HL-60 (cell line): ENCODE measurements at places on chromosomes 6 and 20.

DNA sequence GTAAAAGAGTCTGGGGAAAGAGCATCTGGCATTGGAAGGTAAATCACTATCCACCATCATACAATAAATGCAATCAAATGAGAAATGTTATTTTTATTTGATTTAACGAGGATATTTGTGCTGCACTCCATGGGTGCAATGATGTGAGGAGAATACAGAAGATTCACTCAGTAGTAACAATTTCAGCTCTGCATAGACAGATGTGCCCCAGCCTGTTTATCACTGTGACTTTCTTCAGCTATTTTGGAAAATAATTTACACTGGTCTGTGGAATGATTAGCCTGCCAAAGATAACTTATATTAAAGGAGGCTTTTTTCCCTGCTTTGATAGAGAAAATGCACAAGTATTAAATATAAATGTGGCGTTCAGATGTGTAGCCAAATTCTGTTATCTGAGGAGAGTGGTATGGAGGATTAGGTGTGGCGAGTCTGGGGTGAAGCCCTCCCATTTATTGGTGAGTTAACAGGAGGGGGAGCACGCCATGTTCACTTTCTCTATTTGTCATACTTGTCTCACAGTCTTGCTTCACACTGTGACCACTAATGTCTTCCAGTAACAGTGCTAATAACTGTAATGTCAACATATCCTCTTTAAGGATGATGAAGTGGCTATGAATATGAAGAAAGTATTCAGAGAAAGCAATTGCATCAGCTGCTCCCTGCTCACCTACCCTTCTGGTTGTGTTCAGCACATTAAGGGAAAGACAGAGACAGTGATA lies 645.6 kb downstream of the MMUT start:
- DNase-seq = no peak

GRCh38 chr6:45676380-45676779 lies 298.6 kb upstream of the SUPT3H start:
- no peak for DNase-seq

- DNase-seq = no peak
These were observed 35.5 kb downstream of the DHX35 start for GRCh38 chr20:38997622-38998021.

- no peak for DNase-seq
These were observed 3.7 kb downstream of the TGM2 start for GRCh38 chr20:38161412-38161774.

DNA sequence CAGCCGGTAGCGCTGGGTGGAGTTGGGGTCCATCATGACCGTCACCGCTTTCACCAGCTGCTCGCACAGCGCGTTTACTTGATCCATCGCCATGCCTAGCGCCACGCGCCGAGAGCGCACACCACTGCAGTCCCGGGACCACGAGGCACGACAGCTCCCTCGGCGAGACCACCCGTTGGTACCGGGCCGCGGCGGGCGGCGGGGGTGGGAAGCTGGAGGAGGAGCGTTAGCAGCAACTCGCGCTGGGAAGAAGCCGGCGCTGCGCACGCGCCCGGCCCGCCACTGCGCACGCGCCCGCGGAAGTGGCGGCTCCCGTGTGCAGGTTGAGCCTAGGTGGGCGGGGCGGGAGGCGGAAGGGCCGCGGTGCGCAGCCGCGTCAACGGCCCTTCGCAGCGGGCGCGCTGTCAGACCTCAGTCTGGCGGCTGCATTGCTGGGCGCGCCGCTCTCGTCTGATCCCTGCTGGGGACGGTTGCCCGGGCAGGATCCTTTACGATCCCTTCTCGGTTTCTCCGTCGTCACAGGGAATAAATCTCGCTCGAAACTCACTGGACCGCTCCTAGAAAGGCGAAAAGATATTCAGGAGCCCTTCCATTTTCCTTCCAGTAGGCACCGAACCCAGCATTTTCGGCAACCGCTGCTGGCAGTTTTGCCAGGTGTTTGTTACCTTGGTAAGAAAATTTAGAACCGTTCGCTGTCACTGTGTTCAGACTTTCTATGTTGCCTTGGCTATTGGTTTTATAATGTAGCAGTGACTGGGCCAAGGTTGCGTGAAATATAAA lies at the start of the genes POLH and XPO5:
POLH (plus strand) TSS at position 414 of the 780 bp plus-strand sequence. CDS start 6,135 bp downstream, outside the sequence.
XPO5 (minus strand) TSS at position 267 of the 780 bp plus-strand sequence; CDS start at position 93, 174 bp downstream.
- DNase-seq = peak; percentile 89

DNA sequence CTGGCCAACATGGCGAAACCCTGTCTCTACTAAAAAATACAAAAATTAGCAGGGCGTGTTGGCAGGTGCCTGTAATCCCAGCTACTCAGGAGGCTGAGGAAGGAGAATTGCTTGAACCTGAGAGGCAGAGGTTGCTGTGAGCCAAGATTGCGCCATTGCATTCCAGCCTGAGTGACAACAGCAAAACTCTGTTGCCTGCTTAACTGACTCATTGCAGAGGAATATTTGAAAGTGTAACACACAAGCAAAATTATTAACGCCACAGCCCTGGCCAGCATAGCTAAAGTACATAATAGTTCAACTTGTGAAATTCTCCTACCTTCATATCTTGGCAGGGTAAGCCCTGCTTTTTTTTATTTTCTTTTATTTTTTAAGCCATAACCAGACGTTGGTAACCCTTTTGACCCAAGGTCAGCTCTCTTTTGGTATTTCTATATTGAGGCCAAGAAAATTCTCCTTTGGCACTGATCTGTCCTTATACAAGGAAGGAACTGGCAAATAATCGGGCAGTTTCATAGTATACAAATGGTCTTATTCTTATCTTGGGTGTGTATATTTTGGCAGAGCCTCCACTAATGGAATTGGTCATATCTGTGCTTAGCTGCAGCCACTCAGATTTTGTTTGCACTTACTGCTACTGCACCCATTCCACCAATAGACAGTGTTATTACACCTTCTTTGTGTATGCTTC lies 4.0 kb upstream of the ADGRF5 start:
- no peak for DNase-seq

DNA sequence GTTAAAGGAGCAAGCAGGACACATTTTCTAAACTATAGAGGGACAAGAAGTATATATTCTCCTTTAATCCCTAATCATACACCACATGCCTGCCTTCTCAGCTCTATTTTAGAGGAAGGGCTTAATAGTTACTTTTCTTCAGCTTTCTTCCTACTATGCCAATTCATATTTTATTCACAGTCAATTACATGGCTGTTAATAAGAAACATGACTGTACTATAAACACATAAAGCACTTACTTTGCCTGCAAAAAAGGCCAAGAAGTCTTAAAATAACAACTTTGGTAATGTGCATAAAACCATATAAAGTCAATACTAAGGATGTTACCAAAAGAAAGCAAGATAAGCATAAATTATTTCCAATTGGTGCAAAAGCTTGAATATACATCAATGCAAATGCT lies 6.4 kb downstream of the KIAA0408 start:
- DNase-seq = no peak

- no peak for DNase-seq
These were observed 44.1 kb downstream of the CFAP61 start for GRCh38 chr20:20096421-20096820.

DNA sequence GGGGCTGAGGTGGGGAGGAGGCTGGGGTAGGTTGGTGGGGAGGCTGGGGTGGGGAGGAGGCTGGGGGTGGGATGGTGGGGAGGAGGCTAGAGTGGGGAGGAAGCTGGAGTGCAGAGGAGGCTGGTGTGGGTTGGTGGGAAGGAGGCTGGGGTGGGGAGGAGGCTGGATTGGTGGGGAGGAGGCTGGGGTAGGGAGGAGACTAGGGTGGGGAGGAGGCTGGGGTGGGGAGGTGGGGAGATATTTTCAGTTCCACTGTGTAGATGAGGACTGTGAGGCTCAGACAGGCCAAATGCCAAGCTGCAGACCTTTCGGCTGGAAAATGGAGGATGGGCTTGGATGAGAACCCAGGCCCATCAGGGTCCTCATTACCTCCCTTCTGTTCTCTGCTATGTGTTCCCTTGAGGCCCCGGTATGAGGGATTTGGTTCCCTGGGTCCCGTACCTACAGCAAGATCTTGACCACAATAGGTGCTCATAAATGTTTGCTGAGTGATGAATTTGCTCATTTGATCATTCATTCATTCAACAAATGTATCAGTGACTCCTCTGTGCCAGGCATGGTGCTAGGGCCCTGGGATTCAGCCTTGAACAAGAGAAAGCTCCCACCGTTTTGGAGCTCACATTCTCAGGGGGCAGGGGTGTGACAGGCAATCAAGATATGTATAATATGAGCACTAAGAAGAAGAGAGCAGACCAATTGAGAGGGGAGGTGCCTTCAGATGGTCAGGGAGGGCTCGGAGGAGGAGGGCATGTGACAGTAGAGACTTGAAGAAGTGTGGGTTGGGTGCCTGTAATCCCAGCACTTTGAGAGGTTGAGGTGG lies 36.1 kb upstream of the NOL4L start:
- DNase-seq = no peak

DNA sequence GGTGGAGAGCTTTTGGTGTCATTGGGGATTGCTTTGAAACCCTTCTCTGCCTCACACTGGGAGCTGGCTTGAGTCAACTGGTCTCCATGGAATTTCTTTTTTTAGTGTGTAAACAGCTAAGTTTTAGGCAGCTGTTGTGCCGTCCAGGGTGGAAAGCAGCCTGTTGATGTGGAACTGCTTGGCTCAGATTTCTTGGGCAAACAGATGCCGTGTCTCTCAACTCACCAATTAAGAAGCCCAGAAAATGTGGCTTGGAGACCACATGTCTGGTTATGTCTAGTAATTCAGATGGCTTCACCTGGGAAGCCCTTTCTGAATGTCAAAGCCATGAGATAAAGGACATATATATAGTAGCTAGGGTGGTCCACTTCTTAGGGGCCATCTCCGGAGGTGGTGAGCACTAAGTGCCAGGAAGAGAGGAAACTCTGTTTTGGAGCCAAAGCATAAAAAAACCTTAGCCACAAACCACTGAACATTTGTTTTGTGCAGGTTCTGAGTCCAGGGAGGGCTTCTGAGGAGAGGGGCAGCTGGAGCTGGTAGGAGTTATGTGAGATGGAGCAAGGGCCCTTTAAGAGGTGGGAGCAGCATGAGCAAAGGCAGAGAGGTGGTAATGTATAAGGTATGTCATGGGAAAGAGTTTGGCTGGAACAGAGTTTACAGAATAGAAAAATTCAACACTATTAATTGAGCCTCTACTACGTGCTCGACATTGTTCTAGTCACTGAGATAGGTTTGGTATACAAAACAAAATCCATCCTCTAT lies 31.2 kb downstream of the SRSF3 start:
- no peak for DNase-seq

DNA sequence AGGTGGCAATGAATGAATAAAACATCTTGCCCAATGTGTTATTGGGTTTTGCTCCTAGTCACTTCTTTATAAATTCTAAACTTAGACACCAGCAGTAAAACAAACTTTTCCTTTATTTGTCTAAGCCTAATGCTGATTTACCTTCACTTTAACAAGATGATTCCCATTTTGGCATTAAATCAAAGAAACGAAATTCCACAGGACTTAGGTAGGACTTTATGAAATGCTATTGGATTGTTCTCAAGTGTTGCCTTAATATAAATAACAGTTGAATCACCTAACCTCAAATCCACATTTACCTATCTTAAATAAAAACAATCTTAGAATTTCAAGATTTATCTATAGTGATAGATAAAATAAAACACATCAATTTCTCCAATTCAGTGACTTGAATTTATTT lies 831.8 kb downstream of the EPHA7 start:
- no peak for DNase-seq

DNA sequence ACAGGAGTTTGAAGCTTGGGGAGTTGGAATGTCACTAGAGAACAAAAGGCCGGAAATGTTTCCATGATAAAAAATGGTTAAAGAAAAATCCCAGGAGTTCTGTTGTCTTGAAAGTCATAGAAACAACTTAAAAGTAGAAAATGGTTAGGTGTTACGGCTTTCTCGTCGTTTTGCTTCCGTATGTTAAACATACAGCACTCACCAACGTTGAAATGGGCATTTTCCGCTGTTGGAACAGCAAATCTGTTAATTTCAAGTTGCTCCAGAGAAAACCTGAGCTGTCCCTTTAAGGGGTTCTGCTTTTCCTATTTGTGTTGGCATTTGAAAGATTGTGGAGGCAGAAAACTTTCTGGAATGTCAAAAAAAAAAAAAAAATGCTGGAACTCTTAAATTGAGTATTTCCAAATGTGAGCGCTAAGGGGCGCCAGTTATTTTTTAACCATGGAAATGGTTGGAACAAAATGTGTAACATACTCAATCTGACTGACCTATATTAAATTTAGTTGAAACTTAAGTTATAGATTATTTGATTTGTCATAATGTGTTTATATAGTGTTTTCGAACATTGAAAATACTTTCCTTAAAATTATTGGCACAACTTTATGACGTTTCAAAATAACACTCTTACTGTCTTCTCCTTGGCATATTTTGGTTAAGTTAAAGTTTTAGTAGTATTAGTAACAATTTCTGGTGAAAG lies 2.2 kb downstream of the QKI start:
- no peak for DNase-seq

GRCh38 chr6:158849899-158850806 lies 31.0 kb upstream of the EZR start:
- DNase-seq = peak; percentile 35

- peak; percentile 58 for DNase-seq
These were observed 86.2 kb downstream of the PLEKHG1 start for GRCh38 chr6:150685860-150686259.

GRCh38 chr6:105593056-105593690 lies 190.3 kb upstream of the PREP start:
- DNase-seq = no peak

- DNase-seq = no peak
These were observed 40.6 kb downstream of the SH3BGRL2 start for GRCh38 chr6:79671600-79672266.

DNA sequence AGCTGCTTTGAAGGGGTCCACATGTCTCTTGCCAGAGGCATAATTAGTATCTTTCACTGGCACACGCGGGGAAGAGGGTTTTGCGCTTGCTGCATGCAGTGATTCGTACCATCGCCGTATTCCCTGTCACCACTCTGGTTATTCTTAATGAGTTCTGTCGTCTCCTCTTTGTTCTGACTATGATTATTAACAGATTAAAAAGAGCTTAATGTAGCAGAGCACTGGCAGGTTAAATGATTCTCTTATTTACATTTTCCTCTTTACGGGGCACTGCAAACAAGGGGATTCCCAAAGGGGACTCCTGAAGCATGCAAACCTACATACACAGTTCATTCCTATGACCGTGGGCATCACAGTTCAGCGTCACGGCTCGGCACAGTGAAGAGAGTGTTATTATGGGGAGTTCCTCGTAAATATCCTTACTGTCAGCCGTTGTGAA lies 204.8 kb downstream of the DTNBP1 start:
- DNase-seq = no peak

- no peak for DNase-seq
These were observed 3.4 kb upstream of the TNXB start for GRCh38 chr6:32112431-32112980.
